ENCODE measurements at places on chromosomes 12 and 14.

DNA sequence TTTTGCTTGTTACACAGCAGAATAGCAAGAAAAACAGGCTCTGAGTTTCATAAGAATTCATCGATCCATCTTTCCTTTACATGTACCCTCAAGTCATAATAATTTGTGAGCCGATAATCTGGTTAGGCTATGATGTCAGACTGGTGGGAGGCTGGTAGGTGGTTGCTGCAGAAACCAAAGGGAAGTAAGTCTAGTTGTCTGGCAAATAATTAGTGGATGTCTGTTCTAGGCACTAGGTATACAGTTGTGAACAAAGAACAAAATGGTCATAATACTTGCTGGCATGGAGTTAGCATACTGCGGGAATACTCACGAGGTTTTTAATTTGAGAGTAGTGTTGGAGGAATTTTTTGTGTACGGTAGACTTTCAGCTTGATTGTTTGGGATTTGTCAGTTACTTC, 8.8 kb downstream of the SUSD6 start:
- DNase-seq, result no peak

- DNase-seq, result no peak
Measured at GRCh38 chr12:48631071-48631470, 51.0 kb downstream of the KANSL2 start.

DNA sequence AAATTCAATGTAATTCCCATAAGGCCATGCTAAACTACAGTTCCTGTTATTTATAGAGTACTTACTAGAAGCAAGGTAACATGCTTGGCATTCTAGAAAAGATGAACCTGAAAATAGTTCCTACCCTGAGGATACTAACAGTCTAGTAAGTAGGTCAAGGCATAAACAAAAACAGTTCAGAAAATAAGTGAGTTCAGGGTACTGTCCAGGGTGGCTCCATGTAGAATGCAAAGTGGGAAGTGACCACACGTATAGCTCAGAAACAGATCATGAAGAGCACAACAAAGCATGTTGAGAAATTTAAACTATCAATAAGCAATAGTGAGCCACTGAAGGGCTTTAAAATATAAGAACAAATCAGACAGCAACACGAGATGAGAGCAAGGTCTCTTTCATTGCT, 2.3 kb downstream of the TMED10 start:
- DNase-seq, result no peak

GRCh38 chr12:68440068-68440581, 108.0 kb upstream of the MDM1 start:
- DNase-seq, result no peak

DNA sequence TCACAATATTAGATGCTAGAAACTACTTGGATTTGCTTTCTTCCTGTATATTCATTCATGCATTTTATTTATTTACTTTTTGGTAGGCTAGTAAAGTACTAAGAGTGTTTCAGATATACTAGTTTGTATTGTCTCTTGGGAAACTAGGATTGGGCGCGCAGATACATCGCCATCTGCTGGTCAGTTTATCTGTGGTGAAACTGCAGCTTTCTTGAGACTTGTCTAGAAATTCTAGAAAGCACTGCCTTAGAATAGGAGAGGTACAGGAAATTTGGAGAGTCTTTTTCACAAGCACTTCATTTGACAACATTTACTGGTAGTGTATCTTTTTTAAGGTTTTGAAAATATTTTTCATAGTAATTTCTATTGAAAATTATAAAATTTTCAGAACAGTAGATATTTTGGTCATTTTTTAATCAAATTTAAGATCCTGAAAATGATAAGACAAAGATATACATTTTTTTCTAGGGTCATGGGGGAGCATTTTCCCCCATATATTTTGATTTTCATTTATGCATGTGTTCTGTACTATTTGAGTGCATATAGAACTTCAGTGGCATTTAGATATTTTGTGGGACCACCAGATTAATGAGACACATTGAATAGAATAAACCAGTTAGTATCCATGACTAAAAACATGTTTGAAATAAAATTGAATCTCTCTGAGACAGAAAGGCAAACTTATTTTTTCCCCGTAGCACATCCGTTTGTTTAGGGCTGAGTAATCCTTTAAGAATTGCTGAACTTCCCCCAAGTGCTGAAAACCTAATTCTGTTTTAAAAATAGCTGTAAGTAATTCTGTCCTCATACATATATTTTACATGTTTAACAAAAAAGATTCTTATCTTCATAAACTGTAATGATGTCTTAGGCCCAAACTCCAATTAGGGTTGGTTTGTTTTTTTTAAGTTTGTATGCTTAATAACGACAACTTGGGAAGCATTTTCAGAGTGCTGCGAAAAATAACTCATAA, 44.5 kb downstream of the SLC38A6 start:
- DNase-seq, result peak; percentile 26

GRCh38 chr12:79508622-79509021, 182.1 kb downstream of the PAWR start:
- DNase-seq, result no peak

- DNase-seq, result no peak
Measured at GRCh38 chr12:132610051-132610759, at the start of gene LRCOL1. Gene LRCOL1, minus strand, starts transcription at chr12:132610582. Its CDS starts 4,331 bp downstream, at chr12:132606251.

- no peak for DNase-seq
Measured at GRCh38 chr12:31215518-31216232, 110.3 kb downstream of the SINHCAF start.
